ENCODE measurements at places on chromosomes 11 and 22. TPM values are rescaled to one million over a fixed set of nuclear protein-coding genes. Genes with fewer than 3 reads are reported as not detected.

The ANO5 gene
- total RNA-seq, result 9.8 TPM

The KRTAP5-8 gene
- not detected for total RNA-seq

The TMEM138 gene
- total RNA-seq, result 25.3 TPM

The FGF3 gene
- total RNA-seq, result not detected

The ZNF215 gene
- total RNA-seq, result 2.3 TPM

The HPX gene
- 0.67 TPM for total RNA-seq

The UPK3A gene
- 2.6 TPM for total RNA-seq

The PHLDB1 gene
- total RNA-seq, result 139 TPM
